A549 treated with dexamethasone at 1 μM for 4 hours (cell line): ENCODE measurements at places on chromosomes 12 and 14. TPM values are rescaled to one million over a fixed set of nuclear protein-coding genes. Genes with fewer than 3 reads are reported as not detected.

SLC17A8 gene
- 0.05 to 0.06 TPM in 2 of 5 replicates, not detected in the others for total RNA-seq

SELPLG gene
- total RNA-seq, result 0.82 to 1.2 TPM (median 0.99 TPM) in 5 replicates

SLC16A7 gene
- total RNA-seq, result 0.05 to 0.28 TPM (median 0.19 TPM) in 5 replicates

OVCH1 gene
- total RNA-seq, result not detected in 5 replicates

ABHD12B gene
- not detected in 5 replicates for total RNA-seq

FBXW8 gene
- 4.8 to 8.1 TPM (median 7.0 TPM) in 5 replicates for total RNA-seq

ING4 gene
- total RNA-seq, result 11.8 to 15.1 TPM (median 12.9 TPM) in 5 replicates
